ENCODE measurements at places on chromosomes 5 and 9. TPM values are rescaled to one million over a fixed set of nuclear protein-coding genes. Genes with fewer than 3 reads are reported as not detected.

DNA sequence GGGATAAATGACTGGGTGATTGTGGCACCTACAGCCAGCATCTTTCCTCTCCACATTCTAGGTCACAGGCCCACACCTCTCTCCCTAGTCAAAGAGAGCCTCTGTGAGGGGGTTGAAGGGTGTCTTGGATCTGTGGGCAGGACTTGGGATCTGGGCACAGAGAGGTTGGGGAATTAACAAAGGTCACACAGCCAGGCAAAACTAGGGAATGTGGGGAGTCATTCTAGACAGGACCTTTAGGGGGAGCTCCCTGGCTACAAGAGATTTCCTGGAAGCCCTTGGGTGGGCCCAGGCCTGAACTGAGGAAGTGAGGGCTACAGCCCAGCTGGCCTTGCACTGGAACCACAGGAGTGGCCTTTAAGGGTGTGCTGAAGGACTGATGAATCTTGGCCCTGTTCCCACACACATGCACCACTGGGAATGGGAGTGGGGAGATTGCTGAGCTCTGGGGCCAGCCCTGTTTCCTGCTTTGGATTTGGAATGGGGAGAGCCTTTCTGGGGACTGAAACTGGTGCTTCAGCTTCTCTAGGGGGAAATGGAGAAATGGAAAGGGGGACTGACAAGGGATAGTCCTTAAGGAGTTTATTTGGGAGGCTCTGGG, 12.4 kb upstream of the CXXC5 start:
- peak; percentile 71 for DNase-seq

GRCh38 chr9:76378367-76379073, 15.7 kb downstream of the RFK start:
- DNase-seq, result no peak

DNA sequence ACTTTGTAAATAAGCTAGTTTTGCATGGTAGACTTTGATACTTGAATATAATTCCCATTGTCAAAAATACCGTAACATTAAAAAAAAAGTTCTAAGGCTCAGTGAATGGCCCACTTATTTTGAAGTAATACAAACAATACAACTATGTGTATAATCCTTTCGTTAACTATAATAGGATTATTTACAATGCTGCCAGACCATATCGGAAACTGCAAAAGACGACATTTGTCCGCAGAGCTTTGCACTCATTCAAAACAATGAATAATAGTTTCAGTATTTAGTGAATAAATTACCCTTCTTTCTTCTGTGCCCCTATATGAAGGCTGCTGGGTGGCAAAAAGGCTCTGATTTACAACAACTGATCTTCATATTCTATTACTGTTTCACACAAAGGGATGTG, 121.8 kb downstream of the DROSHA start:
- DNase-seq, result no peak

- DNase-seq, result no peak
Measured at GRCh38 chr9:125479846-125480615, 218.4 kb downstream of the GAPVD1 start.

DNA sequence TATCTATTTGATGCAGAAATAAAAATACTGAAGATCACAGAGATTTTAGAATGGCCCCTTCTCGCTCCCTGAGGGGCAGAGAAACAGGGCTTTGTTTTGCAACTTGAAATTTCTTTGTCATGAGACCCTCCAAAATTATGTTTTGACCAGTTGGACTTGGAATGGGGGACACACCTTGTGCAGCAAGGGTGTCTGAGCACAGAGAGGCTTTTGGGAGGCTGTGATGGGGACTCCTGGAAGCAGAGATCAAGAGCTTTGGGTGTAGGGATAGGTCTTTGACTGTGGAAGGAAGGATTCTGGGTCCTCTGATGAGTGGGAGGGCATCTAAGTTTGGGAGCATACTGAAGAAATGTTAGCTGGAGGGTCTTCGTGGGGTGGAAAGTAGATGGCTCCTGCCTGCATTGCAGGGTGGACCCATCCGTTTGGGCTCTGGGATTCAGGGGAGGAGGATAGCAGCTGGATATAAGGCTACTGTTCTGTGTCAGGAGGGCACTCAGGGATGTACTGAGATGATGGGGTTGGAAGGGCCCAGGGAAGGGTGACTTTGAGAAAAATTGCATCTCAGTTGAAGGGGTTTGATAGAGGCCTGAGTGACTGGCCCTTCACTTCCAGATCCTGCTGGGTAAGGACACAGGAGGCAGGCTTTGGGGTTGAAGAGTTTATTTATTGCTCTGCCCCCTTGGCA, 1.8 kb upstream of the MYORG start:
- DNase-seq, result no peak

GRCh38 chr5:134793111-134793510, 34.5 kb downstream of the DDX46 start:
- DNase-seq, result no peak

DNA sequence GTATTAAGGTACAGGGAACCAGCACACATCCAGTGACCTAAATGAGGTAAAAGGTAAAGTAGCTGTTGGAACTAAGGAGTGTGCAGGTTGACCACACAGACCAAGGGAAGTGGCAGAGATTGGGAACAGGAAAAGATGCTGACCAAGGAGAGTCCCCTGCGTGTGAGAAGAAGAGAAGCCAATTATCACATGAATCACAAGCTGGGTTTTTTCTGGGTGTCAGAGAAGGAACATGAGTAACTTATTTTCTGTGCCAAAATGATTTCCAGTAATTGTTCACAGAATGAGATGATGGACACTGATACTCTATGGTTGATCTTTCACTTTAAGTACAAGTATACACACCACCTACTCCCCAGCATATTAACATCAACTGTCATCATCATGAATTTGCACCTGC, 130.7 kb upstream of the ACO1 start:
- no peak for DNase-seq

DNA sequence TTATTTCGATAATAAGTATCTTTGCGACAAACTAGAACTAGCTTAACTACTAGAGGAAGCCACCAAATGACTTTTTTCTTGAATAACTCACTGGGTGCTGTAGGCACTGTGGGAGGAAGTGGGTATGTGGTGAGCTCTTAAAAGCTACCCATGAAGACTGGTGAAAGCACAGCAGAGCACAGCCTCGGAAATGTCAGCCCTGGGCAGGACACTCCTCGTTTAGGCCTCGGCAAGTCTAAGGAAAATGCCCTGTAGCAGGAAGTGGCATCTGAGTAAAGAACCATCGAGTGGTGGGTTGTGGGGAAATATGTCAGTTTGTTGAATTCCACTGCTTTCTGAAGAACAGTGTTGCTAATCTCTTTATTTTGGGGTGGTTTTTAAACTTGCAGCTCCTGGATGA, 44.0 kb upstream of the NCS1 start:
- no peak for DNase-seq

- no peak for DNase-seq
Measured at GRCh38 chr5:33180900-33181299, 259.9 kb upstream of the TARS1 start.

DNA sequence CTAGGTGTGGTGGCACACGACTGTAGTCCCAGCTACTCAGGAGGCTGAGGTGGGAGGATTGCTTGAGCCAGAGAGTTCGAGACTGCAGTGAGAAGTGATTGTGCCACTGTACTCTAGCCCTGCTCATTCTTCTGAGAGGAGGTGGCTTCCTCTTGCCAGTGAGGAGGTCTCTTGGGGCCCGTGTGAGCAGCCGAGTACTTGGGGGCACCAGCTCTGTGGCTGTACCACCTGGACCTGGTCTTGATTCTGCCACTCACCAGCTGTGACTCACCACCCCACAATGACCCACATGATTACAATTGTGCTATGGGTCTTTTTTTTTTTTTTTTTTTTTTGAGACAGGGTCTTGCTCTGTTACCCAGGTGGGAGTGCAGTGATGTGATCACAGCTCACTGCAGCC, 18.0 kb upstream of the CRB2 start:
- DNase-seq, result no peak

DNA sequence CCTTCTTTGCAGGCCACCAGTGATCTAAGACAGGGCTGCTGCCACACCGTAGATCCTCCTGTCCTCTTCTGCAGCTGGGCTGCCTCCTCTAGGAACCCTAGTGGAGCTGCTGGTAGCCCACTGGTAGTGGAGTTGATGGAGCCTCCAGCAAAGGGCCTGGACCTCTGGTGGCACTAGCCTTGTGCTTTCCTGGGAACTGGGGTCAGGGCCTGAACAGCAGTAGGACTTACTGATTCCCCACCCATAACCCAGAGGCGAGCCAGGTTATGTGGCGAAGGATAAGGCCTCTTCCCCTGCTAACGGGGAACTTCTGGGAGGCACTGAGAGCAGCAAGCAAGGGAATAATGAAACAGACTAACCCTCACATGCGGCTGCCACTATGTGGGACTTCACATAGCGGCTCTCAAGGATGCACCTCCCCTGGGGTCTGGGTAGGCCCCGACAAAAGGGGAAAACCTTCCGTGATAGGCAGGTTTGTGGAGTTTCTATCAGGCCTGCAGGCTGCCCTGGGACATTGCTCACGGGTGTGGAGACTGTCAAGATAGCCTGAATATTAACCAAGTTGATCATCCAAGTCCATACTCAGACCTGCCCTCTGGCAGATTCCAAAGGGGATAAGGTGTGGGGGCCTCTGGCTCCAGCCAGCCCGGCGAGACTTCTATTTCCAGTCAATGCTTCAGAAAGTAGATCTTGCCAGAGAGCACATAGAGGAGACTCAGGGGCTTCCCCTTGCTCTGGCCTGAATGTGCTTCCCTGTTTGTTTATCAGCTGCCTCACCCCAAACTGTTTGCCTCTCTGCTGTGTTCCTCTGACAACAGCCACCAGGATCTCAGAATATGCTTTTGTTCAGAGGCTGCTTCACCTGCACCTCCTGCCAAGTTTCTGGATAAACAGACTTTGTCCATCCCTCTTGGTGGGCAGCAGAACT, 7.4 kb downstream of the SLC22A4 start:
- no peak for DNase-seq

- DNase-seq, result no peak
Measured at GRCh38 chr5:54870271-54870670, 115.1 kb downstream of the ESM1 start.

DNA sequence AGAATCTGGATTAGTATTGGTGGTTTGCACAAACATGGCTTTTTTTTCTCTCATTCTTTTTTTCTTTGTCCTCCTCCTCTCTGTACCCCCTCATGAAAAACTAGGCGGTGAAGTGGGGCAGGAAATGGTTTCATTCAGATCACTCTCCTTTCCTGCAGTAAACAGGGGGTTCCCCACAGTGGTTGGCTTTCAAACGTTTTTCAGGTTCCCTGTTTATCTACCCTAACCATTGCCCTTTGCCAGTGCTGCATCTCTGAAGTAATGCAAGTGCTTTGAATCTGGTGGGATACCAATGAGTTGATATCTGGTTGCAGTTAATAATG, 29.8 kb downstream of the NR4A3 start:
- no peak for DNase-seq

- no peak for DNase-seq
Measured at GRCh38 chr5:55300890-55301289, 6.6 kb downstream of the DHX29 start.

- no peak for DNase-seq
Measured at GRCh38 chr5:161539016-161539415, 7.5 kb downstream of the GABRB2 start.

GRCh38 chr5:149728303-149728702, 1.8 kb upstream of the PPARGC1B start:
- DNase-seq, result no peak

DNA sequence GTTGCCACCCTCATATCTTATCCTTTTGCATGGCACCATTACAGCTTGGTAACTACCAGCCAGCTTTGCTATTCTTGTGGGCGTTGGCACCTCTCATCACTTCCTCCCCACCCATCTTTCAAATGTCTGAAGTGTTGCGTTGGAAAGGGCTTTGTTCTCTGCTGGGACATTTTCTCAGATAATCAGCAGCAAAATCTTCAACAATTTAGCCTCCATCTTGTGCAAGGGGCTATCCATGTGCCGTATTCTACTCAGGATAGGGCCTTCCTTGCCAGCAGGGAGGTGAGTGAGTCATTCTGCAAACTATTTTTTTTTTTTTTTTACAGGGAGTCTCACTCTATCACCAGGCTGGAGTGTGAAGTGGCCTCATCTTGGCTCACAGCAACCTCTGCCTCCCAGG, 62.1 kb upstream of the NUDT12 start:
- no peak for DNase-seq

- DNase-seq, result no peak
Measured at GRCh38 chr9:20378851-20379250, 243.4 kb downstream of the MLLT3 start.

DNA sequence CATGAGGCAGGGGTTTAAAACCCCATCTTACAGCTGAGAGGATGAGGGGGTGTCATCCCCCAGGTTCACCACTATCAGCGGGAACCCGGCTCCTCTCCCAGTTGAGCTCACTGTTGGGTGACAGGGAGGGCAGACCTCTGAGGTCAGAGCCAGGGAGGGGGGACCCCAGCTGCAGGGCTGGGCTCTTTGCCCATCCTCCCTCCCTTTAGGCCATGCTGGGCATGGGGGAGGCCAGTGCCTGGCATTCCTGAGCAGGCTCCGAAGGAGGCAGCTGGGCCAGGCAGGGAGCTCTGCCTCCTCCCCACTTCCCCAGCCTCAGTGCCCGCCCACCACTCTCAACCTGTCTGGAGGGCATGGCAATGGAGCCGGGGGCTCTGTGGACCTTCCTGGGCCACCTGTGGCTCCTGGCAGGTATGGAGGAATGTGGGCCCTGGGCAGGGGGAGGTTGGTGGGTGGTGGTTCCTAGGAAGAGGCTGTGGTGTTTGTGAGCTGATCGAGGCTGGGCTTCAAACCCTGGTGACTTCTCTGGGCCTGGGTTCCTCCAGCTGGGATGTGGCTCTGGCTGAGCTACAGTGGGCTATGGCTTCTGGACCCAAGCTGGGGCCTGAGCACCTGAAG, 12.6 kb downstream of the CRB2 start:
- DNase-seq, result no peak

DNA sequence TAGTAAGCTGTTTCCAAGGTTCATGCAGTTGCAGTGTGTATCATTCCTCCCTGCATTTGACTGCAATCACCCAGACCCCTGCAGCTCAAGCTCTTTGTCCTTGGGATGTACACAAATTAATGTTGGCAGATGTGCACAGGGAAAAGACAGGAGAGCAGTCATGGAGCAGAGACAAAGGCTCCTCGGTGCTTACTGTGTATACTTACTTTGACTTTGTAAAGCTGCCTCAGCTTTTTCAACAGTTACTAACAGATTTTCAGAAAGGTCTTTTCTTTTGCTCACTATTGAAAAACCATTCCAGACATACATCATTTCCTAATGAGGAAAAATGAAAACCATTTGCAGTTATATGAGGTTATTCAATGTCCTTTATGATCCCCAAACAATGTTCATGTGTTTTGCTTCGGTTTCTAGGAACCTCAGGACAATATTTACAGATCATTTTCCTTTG, 124.9 kb downstream of the TTC39B start:
- DNase-seq, result no peak

- no peak for DNase-seq
Measured at GRCh38 chr9:103713631-103714030, 380.5 kb upstream of the SMC2 start.

- no peak for DNase-seq
Measured at GRCh38 chr5:4022056-4022670, 426.5 kb downstream of the IRX1 start.

- no peak for DNase-seq
Measured at GRCh38 chr5:108507631-108508030, 125.7 kb upstream of the FBXL17 start.

Gene SLF1
- total RNA-seq, result 16.8 TPM

Gene LHX2
- total RNA-seq, result 0.14 TPM

Gene GPR150
- total RNA-seq, result not detected

Gene BTNL9
- total RNA-seq, result 18.7 TPM

Gene FAF2
- total RNA-seq, result 19.1 TPM

Gene GZMA
- total RNA-seq, result not detected

Gene DNAJC21
- total RNA-seq, result 49.8 TPM

Gene TEX48
- total RNA-seq, result not detected

Gene IFNA21
- not detected for total RNA-seq

Data from uterus (tissue), 4 donors.